Breast epithelium (tissue), 4 donors: ENCODE measurements at places on chromosomes 5 and 9.
A peak's percentile ranks its signal among the peaks of the same experiment; 100 is the strongest.

DNA sequence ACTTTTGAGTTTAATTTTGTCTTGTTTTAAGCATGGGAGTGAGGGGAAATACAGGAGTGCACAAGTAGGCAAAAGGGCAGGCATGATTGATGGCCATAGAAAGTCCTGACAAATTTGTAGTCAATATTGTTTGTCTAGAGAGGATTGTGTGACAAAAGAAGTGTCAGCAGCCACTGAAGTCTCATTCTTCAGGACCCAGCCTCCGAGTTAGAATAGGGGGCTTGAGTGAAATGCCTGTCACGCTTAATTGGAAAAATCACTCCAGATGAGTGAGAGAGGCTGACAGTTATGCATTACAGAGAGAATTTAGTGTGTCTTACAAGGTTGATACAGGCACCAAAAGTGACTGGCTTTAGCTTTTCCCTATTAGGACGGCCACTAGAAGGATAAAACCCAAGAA lies 81.9 kb upstream of the RPS23 start:
- no peak for DNase-seq
- no peaks in the 10 kb centered on the region for H3K36me3 ChIP-seq
- no peak overlapping the region for H3K4me3 ChIP-seq
- no peak overlapping the region for H3K27ac ChIP-seq
- no peaks in the 10 kb centered on the region for H3K4me1 ChIP-seq

DNA sequence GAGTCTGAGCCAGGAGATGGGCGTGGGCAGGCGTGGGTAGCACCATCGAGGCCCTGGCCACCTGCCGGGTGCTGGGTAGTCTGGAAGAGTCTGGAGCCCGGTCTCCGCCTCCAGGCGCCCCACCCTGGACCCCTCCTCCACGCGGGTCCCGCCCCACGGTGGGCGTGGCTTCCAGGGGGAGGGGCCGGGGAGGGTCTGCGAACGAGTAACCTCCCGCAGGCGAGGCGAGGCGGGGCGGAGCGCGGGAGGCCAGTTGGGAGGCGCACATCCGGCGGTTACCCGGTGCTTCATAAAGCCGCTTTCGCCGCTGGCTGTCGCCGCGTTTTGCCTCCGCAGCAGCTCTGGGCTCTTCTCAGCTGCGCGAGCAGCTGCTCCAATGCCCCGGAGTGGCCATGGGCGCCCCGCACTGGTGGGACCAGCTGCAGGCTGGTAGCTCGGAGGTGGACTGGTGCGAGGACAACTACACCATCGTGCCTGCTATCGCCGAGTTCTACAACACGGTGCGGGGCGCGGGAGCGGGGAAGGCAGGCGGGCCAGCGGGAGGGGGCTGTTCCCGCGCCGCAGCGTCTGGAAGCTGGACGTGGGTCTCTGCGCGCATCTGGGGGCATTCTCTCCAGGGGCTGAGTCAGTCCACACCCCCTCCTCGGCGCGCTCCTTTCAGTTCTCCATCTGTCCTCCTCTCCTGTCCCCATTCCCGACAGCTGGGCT lies at the start of gene ACER2:
ACER2 (plus strand) TSS at position 317 of the 708 bp plus-strand sequence; CDS start at position 393, 76 bp downstream.
- H3K4me3 ChIP-seq: peak within 1 kb of the TSS; percentile 90
- no peaks in the 10 kb centered on the region for H3K27me3 ChIP-seq
- peak; percentile 95 for DNase-seq
- peak within 1 kb of the TSS; percentile 87 for H3K27ac ChIP-seq

GRCh38 chr9:110334183-110334582 lies 3.5 kb downstream of the TXNDC8 start:
- DNase-seq: no peak
- no peak overlapping the region for H3K27ac ChIP-seq
- H3K4me1 ChIP-seq: no peaks in the 10 kb centered on the region
- no peaks in the 10 kb centered on the region for H3K36me3 ChIP-seq
- H3K27me3 ChIP-seq: no peaks in the 10 kb centered on the region

- no peaks in the 10 kb centered on the region for H3K27me3 ChIP-seq
- H3K36me3 ChIP-seq: no peaks in the 10 kb centered on the region
- peak overlapping the region; percentile 91 for H3K27ac ChIP-seq
- H3K4me3 ChIP-seq: peak overlapping the region; percentile 77
- no peak for DNase-seq
- peaks cover 17% of the 10 kb centered on the region for H3K4me1 ChIP-seq
These were observed 841 bp downstream of the GRK6 start for GRCh38 chr5:177427211-177427822.

- H3K4me1 ChIP-seq: no peaks in the 10 kb centered on the region
- no peaks in the 10 kb centered on the region for H3K27me3 ChIP-seq
- peaks cover 4% of the 10 kb centered on the region for H3K36me3 ChIP-seq
- no peak for DNase-seq
- no peak overlapping the region for H3K4me3 ChIP-seq
- H3K27ac ChIP-seq: no peak overlapping the region
These were observed 36.9 kb downstream of the MACROH2A1 start for GRCh38 chr5:135362102-135362501.

GRCh38 chr5:122458278-122458872 lies 146.3 kb downstream of the SNCAIP start:
- DNase-seq: no peak
- H3K27me3 ChIP-seq: no peaks in the 10 kb centered on the region
- H3K4me3 ChIP-seq: no peak overlapping the region
- H3K4me1 ChIP-seq: no peaks in the 10 kb centered on the region

DNA sequence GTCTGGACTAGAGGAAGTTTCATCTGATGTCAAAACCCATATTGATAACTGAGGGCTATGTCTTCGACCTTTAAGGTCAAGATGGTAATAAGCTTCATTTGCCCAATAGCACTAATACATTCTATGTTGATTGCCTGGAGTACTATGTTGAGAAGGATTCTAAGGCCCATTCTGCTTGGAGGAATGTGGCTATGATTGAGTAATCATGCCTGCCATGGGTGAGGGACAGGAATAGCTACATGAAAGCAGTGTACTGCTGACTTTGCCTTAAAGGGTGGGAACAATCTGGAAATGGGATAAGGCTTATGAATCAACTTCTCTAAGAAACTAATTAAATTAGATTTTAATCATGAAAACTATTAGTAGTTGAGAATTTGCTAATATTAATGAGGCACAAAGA lies 13.6 kb downstream of the NNT start:
- H3K27ac ChIP-seq: no peak overlapping the region
- DNase-seq: no peak
- H3K27me3 ChIP-seq: no peaks in the 10 kb centered on the region
- H3K4me1 ChIP-seq: no peaks in the 10 kb centered on the region
- no peaks in the 10 kb centered on the region for H3K36me3 ChIP-seq

DNA sequence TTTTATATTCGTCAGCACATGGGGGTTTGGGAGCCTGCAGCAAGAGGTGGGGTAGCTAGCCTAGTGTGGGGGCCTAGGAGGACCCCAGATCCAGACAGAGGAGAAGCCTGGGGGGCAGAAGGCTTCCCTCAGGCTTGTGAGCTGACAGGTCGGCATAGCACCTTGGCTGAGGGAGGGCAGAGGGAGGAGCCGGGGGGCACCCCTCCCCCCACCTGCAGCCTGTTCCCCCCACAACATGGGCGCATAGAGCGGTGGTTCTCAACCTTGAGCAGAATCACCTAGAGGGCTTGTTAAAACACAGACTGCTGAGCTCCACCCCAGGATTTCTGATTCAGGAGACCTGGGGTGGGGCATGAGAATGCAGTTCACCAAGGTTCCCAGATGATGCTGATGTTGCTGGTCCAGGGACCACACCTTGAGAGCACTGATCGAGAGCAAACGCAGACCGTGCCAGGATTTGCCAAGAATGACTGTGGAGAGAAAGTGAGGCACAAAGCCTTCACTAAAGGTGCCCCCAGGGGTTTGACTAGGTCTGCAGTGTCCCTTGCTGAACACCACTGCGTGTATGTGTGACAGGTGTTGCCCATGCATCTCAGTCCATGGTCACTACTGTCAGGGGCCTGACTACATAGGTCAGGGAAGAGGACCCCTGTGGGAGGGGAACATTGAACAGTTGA lies 163.3 kb downstream of the MACROH2A1 start:
- no peak overlapping the region for H3K4me3 ChIP-seq
- DNase-seq: peak; percentile 43
- no peaks in the 10 kb centered on the region for H3K27me3 ChIP-seq
- H3K36me3 ChIP-seq: no peaks in the 10 kb centered on the region
- no peak overlapping the region for H3K27ac ChIP-seq

- H3K36me3 ChIP-seq: no peaks in the 10 kb centered on the region
- no peaks in the 10 kb centered on the region for H3K27me3 ChIP-seq
- no peak for DNase-seq
- H3K27ac ChIP-seq: no peak overlapping the region
- H3K4me1 ChIP-seq: no peaks in the 10 kb centered on the region
- no peak overlapping the region for H3K4me3 ChIP-seq
These were observed 55.9 kb downstream of the SECISBP2 start for GRCh38 chr9:89374176-89374575.
